ENCODE measurements at places on chromosomes 2 and 18. TPM values are rescaled to one million over a fixed set of nuclear protein-coding genes. Genes with fewer than 3 reads are reported as not detected.

DNA sequence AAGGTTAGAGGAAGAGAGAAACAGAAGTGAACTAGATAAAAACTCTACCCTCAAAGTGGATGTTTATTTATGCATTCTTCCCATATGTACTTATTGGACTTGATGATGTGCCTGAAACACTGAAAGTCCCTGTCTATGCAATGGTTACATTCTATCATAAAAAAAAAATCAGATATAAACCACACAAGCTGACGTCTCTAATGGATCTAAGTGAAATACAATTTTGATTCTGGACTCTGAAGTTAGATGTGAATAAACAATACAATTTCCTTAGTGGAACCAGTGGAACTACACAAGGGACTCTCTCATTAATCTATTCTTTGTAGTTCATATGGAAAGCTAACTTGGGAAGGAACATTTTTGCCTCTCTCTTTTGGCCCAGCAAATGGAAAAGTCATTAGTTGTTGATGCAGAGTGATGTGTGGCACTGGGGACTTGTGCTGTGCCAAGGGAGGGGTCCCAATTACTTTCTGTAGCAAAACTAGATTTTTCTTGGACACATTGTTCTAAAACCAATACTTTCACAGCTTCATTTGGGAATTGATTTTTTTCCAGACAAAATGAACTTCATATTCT is 376.8 kb downstream of the TRIB2 start:
- no peak for DNase-seq

Gene CDH19
- 11.9 TPM for polyA plus RNA-seq

Gene FAM237A
- not detected for polyA plus RNA-seq

DNA sequence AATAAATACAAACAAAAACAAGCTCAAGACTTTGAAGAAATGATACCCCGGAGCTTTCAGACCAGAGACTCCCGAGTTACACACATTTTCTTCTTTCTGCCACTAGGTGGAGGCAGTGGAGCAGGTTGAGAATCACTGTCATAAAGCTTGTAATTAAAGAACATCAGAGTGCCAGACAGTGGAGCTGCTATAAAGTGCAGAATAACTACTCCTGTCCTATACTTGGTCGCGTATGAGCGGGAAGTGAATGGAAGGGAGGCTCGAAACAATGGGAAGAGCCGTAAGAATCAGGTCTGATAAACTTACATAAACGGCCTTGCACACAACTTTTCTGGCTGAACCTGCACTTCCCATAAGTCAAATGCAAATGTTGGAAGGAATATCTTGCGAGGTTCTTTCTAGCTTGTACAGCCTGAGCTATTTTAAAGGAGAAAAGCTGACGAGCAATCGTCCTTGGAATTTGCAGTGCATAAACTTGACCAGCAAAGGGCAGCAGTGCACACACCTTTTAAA is 189.0 kb downstream of the RPIA start:
- DNase-seq = peak; percentile 20

DNA sequence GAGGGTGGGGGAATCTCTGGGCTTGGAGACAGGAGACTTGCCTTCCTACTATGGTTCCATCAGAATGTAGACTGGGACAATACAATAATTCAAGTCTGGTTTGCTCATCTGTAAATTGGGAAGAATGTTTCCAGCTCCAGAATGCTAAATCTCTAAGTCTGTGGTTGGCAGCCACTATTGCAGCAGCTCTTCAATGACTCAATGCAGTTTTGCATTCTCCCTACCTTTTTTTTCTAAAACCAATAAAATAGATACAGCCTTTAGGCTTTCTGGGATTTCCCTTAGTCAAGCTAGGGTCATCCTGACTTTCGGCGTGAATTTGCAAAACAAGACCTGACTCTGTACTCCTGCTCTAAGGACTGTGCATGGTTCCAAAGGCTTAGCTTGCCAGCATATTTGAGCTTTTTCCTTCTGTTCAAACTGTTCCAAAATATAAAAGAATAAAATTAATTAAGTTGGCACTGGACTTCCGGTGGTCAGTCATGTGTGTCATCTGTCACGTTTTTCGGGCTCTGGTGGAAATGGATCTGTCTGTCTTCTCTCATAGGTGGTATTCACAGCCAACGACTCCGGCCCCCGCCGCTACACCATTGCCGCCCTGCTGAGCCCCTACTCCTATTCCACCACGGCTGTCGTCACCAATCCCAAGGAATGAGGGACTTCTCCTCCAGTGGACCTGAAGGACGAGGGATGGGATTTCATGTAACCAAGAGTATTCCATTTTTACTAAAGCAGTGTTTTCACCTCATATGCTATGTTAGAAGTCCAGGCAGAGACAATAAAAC is 6.5 kb downstream of the TTR start:
- DNase-seq = no peak

Gene CD8B2
- polyA plus RNA-seq = not detected

Gene AFF3
- 3.2 TPM for polyA plus RNA-seq

Gene IL36B
- polyA plus RNA-seq = not detected

DNA sequence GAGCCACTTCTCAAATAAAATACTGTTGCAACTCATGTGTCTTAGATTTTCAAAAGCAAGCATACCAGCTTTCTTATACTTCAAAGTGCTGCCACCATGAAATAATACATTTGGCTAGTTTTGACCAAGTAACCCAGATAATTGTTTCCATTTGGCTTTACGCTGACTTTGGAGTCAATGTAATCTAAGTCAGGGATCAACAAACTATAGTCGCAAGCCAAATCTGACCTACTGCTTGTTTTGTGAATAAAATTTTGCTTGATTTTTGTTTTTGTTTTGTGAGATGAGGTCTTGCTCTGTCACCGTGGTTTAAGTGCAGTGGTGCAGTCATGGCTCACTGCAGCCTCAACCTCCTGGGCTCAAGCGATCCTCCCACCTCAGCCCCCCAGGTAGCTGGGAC is 65.0 kb downstream of the OXER1 start:
- no peak for DNase-seq

GRCh38 chr2:206208900-206209299 is 49.2 kb downstream of the EEF1B2 start:
- DNase-seq = no peak

Gene AMER3
- not detected for polyA plus RNA-seq

Gene GCG
- not detected for polyA plus RNA-seq

DNA sequence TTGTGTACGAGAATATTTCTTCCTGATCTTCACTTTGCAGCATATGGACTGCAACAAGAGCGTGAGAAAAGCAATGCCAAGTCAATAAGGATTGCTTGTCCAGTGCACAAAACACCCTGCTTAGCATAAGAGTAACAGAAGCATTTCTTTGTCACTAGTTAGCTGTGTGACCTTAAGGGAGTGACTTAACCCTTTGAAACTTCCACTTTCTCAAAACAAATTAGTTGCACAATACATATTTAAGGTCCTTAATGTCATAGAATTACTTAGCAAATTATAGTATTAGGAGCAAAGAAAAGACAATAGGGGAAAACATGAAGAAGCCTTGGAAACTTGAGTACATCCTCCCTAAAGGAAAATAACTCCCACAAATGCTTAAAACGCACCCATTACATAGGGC is 230.1 kb downstream of the RNF152 start:
- no peak for DNase-seq

Gene TXNDC9
- 15.8 TPM for polyA plus RNA-seq

DNA sequence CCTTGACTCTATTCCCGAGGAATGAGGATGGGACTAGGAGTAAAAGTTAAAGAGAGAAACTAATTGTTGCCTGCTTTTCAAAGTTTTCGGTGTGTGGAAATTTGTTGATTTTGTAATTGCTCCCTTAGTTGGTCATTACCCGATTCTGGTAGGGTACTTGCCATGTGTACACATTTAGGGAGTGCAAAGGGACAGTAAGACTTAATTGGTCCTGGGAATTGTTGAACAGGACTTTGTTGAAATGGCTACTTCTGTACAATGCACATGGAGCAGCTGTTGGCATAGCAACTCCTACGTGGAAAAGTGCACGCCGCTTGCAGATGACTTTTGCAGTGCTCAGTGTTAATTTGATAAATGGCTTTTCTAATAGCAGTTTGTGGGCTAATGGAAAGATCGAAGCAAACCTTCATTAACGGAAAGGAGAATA is 22.9 kb downstream of the EPAS1 start:
- no peak for DNase-seq

Gene DLX2
- not detected for polyA plus RNA-seq

Gene AP1S3
- polyA plus RNA-seq = 0.08 TPM

DNA sequence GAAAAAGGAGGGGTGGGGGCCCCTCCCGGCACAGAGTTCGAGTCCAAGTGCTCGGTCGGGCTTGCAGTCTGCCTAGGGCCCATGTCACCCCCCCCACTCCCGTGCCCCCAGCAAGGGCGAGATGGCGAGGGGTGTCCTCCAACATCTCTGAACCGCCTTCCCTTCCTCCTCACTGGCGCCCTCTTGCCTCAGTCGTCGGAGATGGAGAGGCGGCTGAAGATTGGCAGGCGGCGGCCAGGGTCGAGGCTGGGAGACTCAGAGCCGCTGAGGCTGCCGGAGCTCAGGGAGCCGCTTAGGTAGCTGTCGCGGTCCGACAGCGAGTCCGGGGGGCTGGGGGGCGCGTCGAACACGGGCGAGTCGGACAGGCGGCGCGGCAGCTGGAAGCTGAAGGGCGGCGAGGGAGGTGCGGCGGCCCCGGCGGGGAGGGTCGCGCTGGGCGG is 2.3 kb downstream of the ZFP36L2 start:
- DNase-seq = peak; percentile 78

GRCh38 chr2:151043484-151043883 is 218.2 kb downstream of the RBM43 start:
- no peak for DNase-seq

GRCh38 chr2:118309257-118309945 is 221.1 kb downstream of the INSIG2 start:
- no peak for DNase-seq

DNA sequence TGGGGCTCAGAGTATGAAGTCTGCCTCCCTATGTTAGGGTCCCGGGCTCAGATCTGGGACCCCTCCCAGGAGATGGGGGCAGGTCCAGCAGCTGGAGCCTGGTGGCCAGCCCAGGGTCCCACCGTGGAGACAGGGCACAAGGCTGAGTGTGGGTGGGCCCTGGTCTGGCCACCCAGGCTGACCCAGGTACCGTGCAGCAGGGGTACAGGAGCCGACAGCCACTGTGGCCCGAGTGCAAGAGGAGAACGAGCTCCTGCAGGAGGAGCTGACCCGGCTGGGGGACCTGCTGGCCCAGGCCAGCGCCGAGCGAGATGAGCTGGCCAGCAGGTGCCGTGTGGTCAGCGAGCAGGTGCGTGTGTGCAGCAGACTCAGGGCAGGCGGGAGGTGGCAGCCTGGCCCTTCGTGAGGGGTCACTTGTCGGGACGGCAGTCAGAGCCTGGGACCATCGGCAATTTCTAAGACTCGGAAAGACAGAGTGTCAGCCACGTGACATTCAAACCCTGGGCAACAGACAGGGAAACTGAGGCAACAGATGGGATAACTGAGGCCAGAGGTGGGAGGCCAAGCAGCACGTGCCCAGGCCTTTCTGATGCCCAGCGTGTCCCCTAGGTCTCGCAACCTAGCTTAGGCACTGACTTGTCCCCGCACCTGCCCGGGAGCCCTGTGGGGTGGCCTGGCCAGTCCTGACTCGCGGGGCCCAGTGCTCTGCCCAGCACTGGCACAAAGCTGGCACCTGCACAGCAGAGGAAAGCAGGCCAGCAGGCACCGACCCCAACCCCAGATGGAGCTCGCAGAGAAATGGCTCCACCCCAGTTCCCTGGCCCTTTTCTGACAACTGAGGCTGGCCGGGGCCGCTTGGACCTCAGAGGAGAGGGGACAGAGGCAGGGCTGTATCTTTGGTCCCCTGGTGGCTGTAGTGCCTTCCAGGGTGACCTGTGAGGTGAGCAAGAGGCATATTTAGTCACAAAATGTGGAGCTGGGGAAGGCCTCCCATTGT is 13.9 kb downstream of the CROCC2 start:
- peak; percentile 44 for DNase-seq

DNA sequence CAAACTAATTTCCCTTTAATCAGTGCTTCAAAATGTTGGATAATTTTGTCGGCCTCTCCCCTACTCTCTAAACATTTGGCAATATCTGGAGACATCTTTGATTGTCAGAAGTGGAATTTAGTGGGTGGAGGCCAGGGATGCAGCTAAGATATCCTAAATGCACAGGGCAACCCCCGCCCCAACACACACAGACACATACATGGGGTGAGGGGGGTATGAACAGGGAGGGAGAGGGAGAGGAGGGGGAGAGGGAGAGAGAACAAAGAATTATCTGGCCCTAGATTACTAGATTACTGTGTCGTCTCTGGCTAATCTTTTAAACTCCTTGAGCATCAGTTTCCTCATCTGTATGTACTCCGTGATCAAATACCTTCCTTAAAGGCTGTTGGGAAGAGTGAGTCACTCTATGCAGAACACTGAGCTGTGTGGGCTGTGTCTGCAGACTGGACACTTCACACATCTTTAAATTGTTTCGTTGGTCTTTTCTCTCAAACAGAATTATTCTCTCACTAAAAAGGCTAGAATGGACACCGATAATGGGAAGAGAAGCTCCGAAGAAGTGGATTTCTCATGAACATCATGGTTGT is 2.9 kb downstream of the RNF149 start:
- no peak for DNase-seq

Gene KHK
- 2.0 TPM for polyA plus RNA-seq

DNA sequence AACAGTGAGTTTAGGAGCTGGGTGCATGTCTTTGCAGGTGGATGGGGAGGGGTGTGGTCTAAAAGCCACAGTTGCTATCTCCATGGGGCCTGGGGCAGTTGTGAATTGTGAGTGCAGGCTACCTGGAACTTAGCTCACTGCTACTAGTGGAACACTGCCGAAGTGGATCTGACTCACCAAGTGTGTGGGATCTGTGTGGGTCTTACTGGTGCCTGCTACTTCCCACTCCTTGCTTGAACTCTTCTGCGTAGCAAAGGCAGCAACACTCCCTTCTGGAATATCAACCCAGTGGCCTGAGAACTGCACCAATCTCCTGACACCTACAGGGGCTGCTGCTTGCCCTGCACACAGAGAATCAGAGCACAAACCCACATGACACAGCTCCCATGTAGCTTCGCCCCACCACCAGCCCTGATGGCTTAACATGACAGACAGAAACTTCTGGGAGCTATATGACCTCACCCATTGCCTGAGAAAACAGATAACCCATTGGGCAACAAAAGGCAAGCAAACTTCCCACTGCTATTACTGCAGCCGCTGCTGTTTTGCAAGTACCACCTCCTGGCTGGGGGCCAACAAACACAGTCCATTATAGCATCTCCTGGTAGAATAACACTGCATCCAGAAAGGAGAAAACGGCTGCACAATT is 455.1 kb upstream of the DDX18 start:
- DNase-seq = no peak

GRCh38 chr2:214203214-214203613 is 207.6 kb upstream of the VWC2L start:
- DNase-seq = no peak

Gene TNP1
- not detected for polyA plus RNA-seq

Gene PLGLB2
- 1.6 TPM for polyA plus RNA-seq

DNA sequence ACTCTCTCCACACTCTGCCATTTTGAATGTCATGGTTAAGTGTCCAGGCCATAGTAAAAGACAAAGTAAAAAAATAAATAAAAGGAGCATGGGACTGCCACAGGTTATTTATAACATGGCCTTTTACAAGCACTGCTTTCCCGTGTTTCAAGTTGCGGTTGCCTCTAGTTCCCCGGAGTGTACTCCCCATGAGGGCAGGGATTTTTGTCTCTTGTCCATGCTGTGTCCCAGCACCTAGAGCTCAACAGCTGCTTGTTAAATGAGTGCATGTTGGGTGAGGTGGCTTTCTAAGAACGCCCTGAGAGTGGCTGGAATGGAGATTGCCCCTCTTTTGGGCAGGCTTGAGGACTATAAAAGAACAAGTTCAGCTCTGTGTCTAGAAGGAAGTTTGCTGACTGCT is 8.4 kb downstream of the CAVIN2 start:
- DNase-seq = no peak
